NCI-H1092 (cell line): ENCODE measurements at places on chromosomes 16 and 17.

DNA sequence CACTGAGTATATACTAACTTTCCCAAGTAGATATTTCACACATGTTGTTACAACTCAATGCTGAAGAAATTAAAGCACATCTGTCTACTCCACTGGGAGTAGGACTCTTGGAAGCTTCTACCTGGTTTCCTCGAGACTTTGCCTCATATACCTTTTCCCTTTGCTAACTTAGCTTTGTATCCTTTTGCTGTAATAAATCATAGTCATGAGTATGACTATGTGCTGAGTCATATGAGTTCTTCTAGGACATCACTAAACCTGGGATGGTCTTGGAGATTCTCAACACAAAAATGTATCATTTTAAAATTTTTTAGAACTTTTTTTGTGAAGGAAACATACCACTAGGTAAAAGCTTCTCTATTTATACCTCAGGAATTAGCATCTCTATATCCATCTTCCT lies 39.8 kb downstream of the ABCA5 start:
- no peak for DNase-seq

GRCh38 chr17:6894206-6894528 lies 62.6 kb upstream of the TEKT1 start:
- no peak for DNase-seq

- DNase-seq, result no peak
Observed at GRCh38 chr16:10679921-10680320, 14.8 kb downstream of the TEKT5 start.

GRCh38 chr17:49990331-49990730 lies 4.7 kb downstream of the DLX3 start:
- DNase-seq, result no peak

- DNase-seq, result no peak
Observed at GRCh38 chr16:70757183-70757582, 43.8 kb downstream of the VAC14 start.

DNA sequence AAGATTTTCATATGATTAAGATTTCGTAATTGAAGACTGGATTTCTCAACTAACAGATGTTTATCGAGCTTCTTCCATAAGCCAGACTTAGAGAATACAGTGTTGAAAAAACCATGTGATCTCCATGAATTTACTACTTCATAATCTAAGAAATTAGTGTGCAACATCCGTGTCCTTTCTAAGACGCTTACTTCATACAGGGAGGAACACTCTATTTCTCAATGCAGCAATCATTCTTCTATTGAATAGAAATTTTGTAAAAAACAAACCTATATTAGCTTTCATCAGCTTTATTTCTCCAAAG lies 946.3 kb downstream of the KCNJ2 start:
- DNase-seq, result no peak

- no peak for DNase-seq
Observed at GRCh38 chr17:1732241-1732832, 7.8 kb downstream of the WDR81 start.

DNA sequence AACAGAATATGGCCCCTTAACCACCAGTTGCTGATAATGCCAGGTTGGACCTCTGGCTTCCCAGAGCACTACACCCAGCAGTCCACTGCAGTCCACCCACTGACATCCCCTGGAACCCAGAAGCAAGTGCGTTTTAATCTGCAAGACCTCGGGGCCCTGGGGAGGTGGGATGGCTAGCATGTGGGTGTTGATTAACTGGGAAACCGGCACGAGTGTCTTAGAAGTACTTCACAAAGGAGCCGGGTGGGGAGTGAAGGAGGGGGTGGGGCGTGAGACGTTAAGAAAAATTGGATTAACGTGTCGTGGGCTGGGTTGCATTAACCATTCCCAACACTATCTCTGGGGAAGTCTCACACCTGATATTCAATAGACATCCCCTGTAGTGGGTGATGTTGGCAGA lies 6.1 kb upstream of the HIC1 start:
- DNase-seq, result no peak

DNA sequence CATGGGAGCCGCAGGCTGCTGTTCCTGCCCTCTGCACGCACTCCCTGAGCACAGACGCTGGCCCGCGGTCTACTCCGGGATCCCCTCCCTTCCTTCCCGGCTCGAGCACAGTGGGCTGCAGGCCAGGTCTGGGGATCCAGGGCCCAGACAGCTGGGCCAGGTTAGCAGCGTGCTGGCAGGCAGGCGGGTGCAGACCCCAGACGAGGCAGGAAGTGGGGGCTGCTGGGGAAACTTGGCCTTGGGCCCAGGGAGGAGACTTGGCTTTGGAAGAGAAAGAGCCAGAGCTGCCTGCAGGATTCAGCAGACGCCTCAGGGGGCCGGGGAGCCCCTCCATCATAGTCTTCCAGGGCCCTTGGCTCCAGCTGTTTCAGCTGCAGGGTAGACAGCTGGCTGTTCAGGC lies 30.2 kb upstream of the ABCC3 start:
- peak; percentile 93 for DNase-seq

DNA sequence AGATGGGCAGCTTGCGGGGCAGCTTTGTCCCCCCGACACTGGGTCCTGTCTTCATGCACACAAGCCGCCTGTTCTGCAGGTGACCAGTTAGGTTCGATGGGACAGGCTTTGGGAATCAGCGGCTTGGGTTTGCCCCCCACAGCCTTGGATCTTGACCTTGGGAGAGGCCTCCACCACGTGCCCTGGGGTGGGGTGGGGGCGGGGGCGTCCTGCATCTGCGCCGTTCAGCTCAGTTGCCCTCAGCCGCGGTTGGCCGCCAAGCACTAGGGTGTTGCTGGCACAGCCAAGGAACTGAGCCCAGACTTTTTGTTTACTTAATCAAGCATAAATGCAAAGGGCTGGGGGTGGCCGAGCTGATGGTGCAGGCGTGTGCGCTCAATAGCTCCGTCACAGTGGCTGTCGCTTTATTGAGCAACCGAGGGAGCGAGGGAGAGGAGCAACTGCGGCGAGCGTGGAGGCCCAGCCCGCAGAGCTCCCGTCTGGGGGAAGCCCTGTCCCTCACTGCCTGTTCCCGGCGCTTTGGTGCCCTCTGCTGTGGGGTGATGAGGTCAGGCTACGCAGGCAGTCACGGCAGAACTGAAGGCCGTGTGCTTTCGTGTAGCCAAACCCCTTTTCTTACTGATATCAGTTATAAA lies 33.9 kb downstream of the JPH3 start:
- peak; percentile 71 for DNase-seq

- DNase-seq, result no peak
Observed at GRCh38 chr17:43645765-43646481, 15.8 kb downstream of the MEOX1 start.

- no peak for DNase-seq
Observed at GRCh38 chr17:18184143-18185031, 759 bp downstream of the ALKBH5 start.

- no peak for DNase-seq
Observed at GRCh38 chr17:73189417-73190099, 3.3 kb upstream of the COG1 start.

DNA sequence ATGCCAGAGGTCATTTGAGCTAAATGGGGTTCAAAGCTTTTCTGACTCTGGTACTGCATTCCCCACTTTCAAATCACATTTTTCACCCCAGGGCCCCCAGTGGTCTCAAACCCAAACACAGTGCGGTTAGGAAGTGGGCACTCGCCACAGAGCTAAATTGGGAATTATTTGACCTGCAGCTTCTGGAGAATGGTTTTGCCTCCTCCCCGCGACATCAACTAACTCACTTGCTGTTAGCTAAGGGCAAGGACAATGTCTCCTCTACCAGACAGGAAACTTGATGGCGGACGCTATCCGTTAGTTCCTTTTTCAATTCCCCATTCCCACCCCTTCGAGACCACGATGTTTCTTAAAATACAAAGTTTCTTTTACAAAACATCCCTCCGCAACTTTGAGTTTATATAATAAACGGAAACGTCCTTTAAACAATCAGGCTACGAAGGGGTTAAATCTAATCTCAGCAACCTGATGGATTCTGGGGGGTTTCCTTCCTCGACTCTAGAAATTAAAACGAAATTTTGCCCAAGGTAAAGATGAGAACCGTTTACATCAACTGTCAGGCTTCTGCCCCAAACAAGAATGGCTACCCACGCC lies 500 bp upstream of the KAT7 start:
- DNase-seq, result no peak

DNA sequence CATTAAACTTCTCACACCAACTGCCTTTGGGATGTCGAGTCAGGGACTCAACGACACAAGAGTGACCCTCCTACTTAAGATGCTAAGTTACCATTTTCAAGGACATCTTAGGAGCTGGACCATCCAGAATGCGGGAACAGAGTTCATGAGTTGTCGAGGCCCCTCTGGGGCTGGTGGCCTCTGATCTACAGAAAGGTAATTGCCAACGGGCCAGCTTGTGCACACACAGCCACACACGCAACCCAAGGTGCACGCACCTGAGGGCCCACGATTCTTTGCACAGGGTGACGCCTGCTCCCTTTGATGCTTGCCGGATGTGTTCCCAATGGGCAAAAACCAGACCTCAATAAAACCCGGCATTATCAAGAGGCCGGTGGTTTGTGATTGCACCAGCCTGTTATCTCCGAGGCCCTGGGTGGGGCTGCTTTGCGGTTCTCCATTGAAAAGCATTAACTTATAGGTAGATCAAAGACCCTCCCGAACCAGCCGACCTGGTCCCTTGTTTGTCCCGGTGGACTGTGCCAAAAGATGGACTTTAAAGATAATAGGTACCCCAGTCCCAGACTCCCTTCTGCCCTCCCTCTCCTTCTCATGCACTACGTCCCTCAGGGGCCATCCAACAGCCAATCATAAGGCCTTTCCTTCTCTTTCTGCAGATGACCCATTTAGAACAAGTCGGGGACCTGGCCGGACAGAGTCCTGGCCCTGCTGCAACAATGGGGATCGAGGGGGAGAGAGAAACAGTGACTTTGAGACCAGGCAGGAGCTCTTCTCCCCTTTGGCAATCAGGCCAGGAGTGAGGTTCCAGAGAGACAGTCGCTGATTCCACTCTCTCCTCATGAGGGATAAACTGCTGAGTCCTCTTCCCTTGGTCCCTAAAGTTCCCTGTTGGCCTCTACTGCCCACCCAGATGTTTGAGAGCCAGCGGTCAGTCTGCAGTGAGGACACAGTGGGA lies 292.5 kb downstream of the SOX9 start:
- DNase-seq, result no peak

GRCh38 chr17:46803544-46803943 lies 14.9 kb downstream of the WNT3 start:
- no peak for DNase-seq

GRCh38 chr16:66846831-66847230 lies 2.6 kb downstream of the CA7 start:
- no peak for DNase-seq

- peak; percentile 37 for DNase-seq
Observed at GRCh38 chr17:41308251-41308917, 725 bp downstream of the KRTAP16-1 start.

DNA sequence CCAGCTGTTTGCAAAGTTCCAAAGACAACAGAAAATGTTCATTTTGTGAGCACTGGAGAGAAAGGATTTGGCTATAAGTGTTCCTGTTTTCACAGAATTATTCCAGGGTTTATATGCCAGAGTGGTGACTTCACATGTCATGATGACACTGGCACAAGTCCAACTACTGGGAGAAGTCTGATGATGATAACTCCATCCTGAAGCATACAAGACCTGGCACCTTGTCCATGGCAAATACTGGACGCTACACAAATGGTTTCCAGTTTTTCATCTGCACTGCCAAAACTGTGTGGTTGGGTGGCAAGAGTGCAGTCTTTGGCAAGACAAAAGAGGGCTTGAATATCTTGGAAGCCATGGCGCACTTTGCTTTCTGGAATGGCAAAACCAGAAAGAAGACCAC lies 385.0 kb downstream of the CDH11 start:
- DNase-seq, result no peak

DNA sequence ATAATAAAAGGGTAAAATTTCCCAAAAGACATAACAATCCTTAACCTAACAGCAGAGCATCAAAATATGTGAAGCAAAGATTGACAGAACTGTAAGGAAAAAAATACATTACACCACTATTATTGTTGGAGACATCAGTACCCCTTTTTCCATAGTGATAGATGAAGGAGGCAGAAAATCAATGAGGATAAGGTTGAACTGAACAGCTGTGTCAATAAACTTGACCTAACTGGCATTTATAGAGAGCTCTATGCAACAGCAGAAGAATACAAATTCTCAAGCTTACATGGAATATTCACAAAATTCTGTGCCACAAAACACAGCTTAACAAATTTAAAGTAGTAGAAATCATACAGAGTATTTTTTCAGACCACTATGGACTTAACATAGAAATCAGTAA lies 195.0 kb upstream of the ELAC2 start:
- peak; percentile 29 for DNase-seq

- no peak for DNase-seq
Observed at GRCh38 chr17:19348081-19348650, 14.4 kb downstream of the B9D1 start.

GRCh38 chr17:55435408-55435807 lies 13.8 kb upstream of the MMD start:
- DNase-seq, result no peak

- DNase-seq, result peak; percentile 50
Observed at GRCh38 chr17:39653662-39654331, 11.4 kb upstream of the TCAP start.

DNA sequence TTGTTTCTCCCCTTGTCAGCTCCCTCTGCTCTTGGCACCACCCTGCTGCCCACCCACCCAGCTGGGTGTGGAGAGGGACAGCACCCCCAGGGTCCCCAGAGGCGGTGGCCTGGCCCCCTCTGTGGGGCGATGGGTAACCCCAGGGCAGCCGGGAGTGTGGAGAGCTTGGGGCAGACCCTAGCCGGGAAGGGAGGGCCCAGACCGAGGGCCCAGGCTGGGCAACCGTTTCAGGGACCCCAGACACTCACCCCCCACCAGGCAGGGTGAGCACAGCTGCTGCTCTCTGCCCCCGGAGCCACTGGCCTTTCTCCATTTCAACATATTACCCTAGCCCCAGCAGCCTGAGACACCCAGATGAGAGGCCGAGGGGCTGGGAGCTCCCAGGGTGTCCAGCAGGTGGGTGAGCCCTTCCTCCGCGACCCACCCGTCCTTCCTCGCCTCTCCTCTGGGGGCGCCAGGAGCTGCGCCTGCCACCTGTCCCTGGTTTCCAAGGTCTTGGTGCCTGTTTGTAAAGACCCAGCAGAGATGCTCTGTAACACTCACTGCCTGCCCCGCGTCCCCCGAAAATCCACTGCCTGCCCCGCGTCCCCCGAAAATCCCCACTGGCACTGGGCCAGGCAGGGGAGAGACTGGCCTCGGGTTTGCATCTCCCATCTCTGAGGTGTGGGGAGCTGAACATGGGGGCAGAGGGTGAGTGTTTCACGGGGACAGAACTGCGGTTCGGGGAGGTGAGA lies 45.4 kb downstream of the BAHCC1 start:
- peak; percentile 46 for DNase-seq

DNA sequence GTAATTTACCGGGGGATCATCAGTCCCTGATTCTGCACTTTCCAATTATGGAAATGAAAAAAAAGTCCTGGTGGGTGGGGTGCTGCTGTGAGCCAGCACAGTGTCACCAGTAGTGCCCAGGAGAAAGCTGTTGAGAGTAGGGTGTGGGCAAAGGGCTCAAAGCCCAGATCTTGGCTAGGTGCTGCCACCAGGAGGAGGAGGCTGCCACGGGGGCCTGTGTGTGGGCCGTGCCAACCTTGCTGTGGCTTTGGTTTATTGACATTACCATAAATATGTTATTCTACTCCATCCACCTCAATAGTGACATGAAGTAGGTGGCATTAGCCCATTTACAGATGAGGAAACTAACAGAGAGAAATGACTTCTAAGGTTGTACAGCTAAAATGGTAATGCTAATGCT lies 6.7 kb upstream of the PRPSAP2 start:
- no peak for DNase-seq
